ENCODE measurements at places on chromosomes 13 and 19.

DNA sequence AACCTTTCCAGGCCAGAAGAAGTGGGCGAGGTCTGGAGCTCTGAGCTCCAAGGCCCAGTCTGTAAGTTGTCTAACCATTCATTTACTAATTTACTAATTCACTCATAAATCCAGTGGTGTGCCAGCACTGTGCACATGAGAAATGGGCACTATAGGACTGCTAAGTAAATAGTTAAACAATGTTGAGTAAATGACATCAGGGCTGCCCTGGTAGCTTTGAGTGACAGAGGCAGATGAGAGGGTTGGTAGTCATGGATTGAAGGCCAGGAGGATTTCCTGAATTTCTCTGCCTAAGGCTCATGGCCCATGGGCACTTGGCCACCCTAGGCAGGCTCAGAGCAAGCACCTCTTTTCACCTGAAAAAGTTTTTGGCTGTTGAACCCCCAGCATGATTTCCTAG lies 216.9 kb upstream of the RXFP2 start:
- DNase-seq, result no peak

DNA sequence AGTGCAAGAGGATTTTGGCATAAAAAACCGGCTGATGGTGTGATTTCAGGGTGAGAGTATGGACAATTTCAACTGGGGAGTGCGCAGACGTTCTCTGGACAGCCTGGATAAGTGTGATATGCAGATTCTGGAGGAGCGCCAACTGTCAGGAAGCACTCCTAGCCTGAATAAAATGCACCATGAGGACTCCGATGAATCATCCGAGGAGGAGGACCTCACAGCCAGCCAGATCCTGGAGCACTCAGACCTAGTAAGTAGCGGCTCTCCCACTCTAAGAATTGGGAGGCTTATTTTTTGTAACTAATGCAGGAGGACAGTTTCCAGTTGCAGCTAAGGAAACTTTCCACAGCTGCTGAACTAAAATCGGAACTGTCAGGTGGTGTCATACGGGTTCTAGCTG lies 53.6 kb downstream of the ZAR1L start:
- DNase-seq, result peak; percentile 90

DNA sequence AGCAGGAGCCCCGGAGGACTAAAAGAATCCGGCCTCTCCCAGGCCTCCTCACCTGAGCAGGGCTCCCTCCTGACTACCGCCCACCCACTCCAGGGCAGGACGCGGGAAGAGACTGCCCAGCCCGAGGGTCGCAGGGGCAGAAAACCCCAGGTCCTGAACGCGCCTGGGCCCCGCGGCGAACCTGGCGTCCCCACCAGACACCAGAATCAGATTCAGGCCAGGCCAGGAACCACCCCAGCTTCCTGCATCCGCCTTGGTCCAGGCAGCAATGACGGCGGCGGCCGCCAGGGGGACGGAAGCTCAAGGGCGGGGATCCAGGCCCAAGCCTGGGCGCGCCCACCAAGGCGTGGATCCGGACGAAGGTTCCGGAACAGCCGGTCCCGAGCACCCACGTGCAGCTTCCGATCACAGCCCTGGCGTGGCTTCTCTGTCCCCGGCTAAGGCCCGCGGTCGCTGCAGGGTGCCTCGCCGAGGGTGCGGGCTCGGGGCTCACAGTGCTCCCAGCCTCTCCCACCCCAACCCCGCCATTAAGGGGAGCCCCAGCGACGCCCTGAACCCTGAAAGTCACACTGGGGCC lies 3.6 kb downstream of the LGALS7 start:
- peak; percentile 91 for DNase-seq

- DNase-seq, result no peak
These were observed 216.4 kb downstream of the KLF5 start for GRCh38 chr13:73275163-73275562.

- DNase-seq, result no peak
These were observed 122.4 kb downstream of the DLEU7 start for GRCh38 chr13:50720861-50721671.

- no peak for DNase-seq
These were observed 7.0 kb downstream of the ZNF749 start for GRCh38 chr19:57441979-57442752.

- DNase-seq, result no peak
These were observed 7.8 kb downstream of the ACP4 start for GRCh38 chr19:50797781-50798658.

DNA sequence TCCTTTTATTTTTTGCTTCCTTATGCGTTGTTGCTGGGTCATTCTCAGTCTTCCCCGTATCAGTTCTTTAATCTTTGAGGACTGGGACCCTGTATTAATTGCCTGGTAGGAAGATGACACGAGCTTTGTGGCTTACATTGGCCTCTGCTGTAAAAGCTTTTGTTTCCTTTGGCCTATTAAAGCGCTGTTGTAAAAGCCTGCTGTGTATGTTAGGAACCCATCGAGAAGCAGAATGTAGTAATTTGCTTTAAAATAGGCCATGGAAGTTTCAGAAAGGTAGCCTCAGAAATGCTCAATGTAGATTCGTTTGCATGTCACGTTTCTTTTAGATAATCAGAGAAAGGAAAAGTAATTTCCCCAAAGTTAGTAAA lies 257.5 kb upstream of the STARD13 start:
- DNase-seq, result no peak

DNA sequence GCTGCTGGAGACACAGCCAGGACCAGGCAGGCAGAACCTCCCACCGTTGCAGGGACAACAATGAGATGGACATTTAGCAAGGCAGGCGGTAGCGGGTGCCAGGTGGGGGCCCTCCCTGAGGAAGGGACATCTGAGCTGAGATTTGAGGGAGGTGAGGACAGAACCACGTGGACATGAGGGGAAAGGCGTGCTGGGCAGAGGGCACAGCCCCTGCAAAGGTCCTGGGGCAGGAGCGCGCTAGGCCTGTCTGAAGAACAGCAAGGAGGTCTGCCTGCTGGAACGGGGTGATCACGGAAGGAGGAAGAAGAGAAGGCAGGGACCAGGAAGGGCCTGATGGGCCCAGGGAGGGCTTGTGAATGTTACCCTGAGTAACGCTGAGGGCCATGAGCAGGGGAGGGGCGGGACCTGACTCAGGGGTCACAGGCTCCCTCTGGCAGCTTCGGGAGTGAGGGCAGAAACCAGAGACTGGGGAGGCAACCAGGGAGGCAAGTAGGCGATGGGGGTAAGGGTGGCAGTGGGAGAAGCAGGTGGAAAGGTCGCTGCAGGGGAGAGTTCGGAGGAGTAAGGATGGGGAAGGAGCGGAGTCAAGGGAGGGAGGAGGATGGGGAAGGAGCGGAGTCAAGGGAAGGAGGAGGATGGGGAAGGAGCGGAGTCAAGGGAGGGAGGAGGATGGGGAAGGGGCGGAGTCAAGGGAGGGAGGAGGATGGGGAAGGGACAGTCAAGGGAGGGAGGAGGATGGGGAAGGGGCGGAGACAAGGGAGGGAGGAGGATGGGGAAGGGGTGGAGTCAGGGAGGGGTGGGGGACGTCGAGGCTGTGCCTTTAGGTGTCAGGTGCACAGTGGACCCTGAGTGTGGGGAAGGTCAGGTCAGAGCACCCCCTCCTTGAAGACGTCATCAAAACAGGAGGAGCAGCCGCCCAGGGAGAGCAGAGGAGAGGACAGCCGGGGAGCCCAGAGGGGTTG lies 15.7 kb upstream of the B3GNT3 start:
- no peak for DNase-seq

- DNase-seq, result no peak
These were observed 2005.5 kb upstream of the PCDH20 start for GRCh38 chr13:63421123-63421522.

DNA sequence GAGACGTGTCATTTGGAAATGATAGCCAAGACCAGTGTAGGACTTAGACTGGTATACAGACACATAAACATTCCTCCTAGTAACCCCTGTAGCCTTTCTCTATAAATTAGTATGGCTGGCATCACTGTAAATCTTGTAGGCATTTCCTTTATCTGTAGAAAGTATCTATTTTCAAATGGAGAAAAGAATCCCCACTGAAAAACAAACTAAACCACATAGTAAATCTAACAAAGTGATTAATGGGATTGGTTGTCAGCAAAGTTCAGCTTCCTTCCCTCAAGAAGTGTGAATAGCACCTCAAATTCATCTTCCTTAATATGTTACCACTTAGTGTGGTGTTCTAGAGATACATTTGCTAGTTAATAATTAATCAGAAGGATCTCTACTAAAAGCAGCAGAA lies 119.4 kb upstream of the NBEA start:
- no peak for DNase-seq

DNA sequence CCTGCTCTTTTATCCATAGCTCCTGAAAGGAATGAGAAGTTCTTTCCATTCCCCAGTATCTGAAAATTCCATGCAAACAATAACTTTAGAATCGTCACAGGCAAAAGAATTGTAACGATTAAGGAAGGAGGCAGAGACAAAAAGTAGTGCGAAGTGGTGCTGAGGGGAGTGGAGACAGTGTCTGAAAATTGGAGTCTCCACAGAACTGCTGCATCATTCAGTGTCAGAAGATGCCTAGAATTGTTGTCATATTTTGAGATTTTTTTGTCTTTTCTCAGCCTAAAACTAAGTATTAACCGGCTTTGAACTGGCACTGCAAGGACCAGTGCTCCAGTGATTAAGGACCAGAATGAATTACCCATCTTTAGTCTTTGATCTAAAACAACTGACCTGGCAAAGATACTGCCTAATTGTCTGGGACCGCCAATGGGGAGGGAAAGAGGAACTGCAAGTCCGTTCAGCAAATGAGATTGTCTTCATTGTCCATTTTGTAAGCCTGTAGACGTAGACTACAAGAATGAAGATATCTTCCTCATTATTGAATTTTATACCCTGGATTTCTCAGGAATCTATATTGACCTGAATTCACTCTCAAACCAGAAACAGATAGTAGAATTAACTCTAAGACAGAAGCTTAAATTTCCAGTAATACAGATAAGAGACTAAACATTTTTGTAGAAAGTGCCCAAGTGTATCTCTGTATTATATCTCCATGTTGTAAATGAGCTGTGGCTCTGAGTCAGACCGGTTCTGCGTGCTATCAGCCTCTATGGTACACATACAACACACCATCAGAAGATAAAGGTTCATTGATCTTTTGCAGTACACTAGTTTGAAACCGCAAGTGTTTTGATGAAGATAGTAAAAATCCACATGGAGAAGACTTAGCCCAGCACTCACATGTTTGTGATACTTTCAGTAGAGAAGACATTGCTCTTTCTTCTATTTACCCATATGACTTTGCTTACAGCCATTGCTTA lies 293.2 kb downstream of the EFNB2 start:
- DNase-seq, result no peak

GRCh38 chr13:38657191-38657590 lies 29.7 kb upstream of the FREM2 start:
- DNase-seq, result no peak

DNA sequence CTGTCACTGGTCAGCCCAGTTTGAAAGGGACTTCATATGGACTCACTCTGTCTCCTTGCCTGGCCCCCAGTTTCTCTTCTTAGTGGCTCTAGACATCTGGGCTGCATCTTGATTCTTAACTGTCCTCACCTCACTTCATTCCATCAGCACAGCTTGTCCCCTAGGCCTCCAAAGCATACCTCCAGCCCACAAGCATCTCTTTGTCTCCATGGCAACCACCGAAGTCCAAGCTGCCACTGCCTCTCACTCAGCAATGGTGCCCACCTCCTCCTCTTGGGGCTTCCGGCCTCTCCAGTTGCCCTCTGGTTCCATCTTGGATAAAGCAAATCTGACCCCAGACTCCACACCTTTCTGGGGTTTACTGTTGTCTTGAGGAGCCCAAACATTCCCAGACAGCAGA lies 9.9 kb upstream of the KLHL26 start:
- DNase-seq, result no peak

GRCh38 chr19:55227241-55228014 lies 1.1 kb downstream of the TMEM86B start:
- no peak for DNase-seq

- no peak for DNase-seq
These were observed 11.8 kb upstream of the TLE5 start for GRCh38 chr19:3073931-3074595.

GRCh38 chr13:89695343-89696257 lies 1651.9 kb upstream of the MIR17HG start:
- DNase-seq, result no peak

DNA sequence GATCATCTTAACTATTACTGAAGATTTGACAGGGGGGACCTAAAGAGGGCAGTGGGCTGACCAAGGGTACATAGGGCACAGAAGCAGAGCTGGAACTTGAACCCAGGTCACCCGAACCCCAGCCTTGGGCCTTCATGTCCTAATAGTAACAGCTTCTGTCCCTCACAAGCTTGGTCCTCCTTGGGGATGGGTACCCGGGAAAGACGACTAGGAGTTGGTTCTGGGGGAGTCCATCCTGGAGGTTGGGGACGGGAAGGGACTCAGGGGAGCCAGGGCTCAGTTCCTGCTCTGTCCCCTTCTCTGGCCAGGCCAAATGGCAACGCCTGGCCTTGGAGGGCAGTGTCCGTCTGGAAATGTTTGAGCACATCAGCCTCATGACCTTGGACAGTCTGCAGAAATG lies 39.6 kb upstream of the CYP4F8 start:
- no peak for DNase-seq

GRCh38 chr19:18742838-18743783 lies 48.0 kb downstream of the COMP start:
- peak; percentile 81 for DNase-seq

DNA sequence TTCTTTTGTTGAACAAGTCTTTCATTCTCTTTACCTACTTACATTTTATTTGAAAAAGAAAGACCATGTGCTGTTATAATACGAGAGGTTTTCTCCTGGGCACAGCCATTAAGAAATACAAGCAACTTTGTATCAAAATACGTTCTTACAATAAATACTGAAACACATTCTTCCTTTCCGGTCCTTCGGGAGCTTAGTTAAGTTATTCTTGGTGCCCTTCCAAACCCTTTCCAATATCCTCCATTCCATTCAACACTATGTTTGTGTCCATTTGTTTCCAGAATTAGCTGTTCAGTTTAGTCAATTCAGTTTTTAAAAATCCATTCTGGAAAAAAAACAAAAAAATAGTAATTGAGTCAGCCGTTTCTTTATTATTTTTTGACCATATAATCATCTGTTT lies 746.8 kb upstream of the SLC10A2 start:
- DNase-seq, result no peak

GRCh38 chr19:12884926-12885748 lies 1.9 kb downstream of the KLF1 start:
- no peak for DNase-seq

DNA sequence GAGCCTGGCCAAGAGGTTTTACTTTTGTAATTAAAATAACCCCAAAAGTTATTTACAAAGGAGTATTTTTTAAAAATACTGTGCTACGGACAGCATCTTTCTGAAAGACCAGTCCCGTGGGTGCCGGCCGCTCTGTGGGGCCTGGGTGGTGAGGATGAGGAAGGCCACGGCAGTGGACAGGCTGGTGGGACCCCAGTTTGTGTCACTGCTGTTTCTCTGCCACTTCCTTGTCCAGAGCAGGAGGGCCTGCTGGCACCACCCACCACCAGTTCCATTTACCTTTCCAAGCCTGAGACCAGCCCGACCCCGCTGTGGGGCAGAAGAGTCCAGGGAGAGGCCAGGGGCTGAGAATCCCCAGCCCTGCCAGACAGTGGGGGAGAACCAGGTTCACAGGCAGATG lies 23.8 kb downstream of the ELAVL1 start:
- DNase-seq, result no peak

DNA sequence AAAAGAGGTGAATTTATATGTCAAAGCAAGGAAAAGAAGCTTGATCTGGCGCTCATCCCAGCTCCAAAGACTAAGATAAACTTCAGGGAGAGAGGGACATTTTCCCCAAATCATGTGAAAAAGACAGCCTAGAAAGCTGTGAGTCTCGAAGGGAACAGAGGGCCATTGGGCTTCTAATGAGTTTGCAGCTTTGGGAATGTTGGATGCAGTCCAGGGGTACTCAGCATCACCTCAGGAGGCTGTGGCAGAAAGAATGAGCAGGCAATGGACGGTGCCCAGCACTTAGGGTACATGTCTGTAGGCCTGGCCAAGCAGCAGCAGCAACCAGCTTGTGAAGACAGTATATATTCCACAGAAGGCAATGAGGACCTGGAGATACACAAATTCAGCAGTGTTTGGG lies 25.7 kb upstream of the WASF3 start:
- no peak for DNase-seq
